Putamen (tissue), 1 donor: ENCODE measurements at places on chromosomes 2 and 18.

- DNase-seq, result no peak
Measured at GRCh38 chr2:149616681-149617456, 29.3 kb upstream of the MMADHC start.

- no peak for DNase-seq
Measured at GRCh38 chr2:7031547-7032245, 114.5 kb downstream of the RNF144A start.

GRCh38 chr18:70072678-70073077, 125.0 kb upstream of the CD226 start:
- DNase-seq, result no peak

DNA sequence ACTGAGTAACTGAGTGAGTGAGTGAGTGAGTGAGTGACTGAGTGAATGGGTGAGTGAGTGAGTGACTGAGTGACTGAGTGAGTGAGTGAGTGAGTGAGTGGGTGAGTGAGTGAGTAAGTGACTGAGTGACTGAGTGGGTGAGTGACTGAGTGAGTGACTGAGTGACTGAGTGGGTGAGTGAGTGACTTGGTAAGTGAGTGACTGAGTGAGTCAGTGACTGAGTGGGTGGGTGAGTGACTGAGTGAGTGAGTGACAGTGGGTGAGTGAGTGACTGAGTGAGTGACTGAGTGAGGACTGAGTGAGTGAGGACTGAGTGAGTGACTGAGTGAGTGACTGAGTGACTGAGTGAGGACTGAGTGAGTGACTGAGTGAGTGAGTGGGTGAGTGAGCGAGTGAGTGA, 13.9 kb downstream of the MAL start:
- no peak for DNase-seq

DNA sequence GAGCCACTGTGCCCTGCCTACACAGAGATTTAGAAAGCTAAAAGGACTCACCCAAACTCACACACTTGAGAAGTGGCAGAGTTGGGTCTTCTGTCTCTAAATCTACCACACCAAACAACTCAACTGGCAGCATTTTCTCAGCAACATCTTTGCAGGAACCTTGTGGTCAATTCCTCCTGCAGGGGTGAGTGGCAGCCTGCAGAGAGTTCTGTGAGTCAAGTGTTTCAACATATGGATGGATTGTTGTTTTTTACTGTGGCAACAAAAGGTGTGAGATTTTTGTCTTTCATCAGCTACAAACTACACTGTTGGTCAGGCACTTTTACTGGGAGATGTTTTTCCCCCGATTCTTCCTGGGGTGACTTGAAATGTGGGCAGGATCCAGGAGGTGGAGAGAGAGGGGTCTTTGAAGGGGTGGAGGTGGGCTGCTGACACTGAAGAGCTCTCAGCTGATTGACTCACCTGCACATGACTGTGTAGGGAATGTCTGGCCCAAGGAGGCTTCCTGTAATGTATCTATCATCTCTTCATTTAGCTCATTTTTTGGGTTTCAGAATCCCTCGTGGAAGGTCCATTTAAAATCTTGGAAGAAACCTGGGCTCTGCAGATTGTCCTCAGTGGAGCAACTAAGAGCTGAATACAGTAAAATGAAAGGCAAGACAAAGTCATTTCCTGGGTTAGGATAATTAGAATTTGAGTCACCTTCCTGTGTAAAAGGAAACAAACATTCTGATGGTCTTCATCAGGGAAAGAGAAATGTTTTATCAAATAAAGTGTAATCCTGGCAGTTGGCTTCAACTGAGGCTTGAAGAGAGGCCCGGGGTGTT, 98.6 kb downstream of the MSH2 start:
- no peak for DNase-seq

DNA sequence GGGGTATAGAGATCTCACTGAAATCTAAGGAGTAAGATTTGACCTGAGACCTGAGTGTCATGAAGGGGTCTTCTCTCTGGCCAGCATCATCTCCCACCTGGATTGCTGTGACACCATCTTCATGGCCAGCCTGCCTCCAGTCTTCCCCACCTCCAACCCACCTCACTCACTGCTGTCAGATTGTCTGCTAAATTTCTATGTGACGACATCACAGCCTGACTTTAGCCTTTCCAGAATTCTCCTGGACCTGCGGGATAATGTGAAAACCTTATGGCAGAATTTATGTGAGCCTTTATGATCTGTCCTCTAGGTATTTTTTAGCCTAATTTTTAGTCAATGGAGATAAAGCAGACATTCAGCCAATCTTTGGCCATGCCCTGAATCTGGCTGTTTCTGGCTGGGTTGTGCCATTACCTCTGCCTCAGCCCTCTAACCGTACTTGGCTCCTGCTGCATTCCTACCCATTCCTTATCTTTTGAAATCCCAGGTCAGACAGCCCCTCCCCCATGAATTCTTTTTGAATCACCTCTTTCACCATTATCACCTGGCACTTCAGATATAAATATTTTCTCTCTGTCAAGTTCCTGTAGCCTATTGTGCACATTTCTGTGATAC, 66.4 kb upstream of the MMADHC start:
- DNase-seq, result no peak

GRCh38 chr2:238580486-238580885, 153.8 kb downstream of the ASB1 start:
- no peak for DNase-seq

GRCh38 chr2:20666304-20667150, at the start of gene GDF7:
Gene GDF7, plus strand, starts transcription at chr2:20667144. Its CDS starts 96 bp downstream, at chr2:20667240.
- no peak for DNase-seq

DNA sequence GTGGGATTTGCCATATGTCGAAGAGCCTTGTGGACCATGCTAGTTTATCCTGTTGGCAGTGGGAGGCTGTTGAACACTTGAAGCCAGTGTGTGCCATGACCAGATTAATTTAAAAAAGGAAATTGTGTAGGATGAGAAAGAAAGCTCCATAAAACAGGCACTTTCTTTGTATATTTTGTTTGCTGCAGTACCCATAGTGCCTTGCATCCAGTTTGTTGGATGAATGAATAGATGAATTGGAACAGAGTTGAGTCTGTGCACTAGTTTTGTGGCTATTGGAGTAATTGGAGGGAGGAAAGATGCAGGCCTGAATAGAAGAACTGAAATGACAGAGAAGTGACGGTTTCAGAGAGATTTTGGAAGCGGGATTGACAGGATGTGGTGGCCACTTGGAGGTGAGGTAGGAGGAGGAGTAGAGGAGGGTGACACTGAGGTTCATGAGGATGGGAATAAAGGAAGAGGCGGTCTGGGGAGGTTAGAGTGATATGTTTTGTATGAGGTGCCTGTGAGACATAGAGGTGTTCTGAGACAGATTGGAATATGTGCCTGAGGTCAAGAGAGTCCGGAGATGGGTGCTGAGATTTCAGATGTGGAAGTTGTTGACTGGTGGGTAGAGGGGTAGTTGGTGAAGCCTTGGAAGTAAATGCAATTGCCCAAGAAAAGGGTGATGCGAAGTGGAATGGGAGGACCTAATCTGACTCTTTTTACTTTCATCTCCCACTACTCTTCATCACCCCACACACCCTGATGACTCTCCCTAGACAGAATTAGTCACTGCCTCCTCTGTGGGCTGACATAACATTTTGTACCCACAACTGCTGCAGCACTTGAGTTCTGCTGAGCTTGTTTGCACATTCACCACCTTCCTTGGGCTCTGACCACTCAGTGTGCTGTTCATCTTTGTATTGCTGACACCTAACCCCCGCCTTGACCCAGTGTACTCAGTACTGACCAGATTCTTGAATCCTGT, 5.1 kb downstream of the DGUOK start:
- peak; percentile 69 for DNase-seq

GRCh38 chr2:84846041-84846663, 34.7 kb downstream of the TRABD2A start:
- DNase-seq, result no peak

GRCh38 chr2:16363581-16363980, 302.1 kb downstream of the CYRIA start:
- DNase-seq, result no peak

DNA sequence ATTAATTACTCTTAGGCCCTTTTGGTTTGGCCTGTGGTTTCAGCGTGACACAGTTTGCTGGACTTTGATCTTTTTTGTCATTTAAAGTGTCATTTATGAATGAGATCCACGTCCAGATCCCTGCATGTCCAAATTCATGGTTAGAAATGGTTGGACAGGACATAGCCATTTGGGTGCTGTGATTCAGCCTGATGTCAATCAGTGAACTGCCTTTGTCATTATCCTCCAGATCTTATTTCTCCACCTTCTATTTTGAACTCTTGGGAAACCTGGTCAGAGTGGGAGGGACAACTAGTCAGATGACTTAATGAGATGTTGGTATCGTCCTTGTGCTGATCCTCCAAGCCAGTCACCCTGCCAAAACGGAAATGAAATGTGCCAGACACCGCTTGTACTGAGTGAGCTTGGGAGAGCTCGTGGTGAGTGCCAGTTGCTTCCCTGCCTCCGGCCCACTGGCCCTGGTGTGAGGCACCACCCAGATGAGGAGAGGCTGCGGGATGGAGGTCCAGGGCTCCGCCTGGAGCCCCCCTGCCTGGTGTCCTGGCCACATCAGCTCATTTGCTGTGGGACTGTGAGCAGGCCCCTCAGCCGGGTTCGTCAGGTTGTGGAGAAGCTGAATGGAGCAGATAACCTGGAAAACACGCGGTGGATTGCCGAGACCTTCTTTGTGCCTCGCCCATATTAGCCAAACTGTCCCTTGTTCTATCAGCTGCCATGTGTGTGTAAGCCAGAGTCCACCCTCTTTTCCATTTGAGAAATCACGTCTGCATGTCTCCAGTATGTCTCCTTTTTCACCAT, 70.1 kb downstream of the DGKD start:
- DNase-seq, result no peak

- no peak for DNase-seq
Measured at GRCh38 chr2:55452879-55453278, 33.2 kb upstream of the CCDC88A start.

GRCh38 chr18:39946623-39947061, 2008.4 kb upstream of the PIK3C3 start:
- DNase-seq, result no peak

GRCh38 chr2:133045787-133046186, 375.8 kb upstream of the LYPD1 start:
- no peak for DNase-seq

GRCh38 chr2:23354554-23354953, 30.4 kb upstream of the KLHL29 start:
- DNase-seq, result no peak

- no peak for DNase-seq
Measured at GRCh38 chr2:180523621-180524340, 456.6 kb upstream of the UBE2E3 start.

DNA sequence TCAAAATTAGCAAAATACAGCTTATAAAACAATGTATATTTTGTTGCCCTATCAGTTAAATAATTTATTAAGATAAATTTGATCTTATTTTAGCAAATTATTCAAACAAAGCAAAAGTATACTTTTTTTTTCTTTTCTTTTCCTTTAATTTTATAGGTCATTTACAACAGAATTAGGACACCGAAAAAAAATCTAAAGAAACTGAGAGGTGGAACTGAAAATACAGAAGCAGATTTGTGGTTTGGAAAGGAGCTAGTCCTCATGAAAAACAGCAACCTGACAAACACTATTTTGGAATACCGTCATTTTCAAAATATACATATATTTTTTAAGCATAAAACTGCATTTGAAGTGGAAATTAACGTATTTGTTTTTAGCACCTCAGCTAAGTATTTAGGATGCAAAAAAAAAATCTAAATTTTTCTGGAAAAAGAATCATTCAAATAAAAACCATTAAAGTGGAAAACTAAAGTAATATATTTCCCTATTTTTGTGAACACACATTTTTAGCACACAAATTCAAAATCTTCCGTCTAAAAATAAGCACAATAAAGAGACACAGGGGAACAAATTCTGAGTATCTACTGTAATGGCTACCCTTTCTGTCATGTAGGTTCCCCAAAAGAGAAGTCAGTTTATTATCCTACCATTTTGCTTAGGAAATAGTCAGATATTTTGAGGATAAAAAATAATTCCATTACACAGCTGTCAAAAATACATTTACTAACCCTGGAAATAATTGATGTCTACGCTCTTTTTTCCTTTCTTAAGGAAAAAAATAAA, 2.7 kb downstream of the CCDC88A start:
- no peak for DNase-seq

DNA sequence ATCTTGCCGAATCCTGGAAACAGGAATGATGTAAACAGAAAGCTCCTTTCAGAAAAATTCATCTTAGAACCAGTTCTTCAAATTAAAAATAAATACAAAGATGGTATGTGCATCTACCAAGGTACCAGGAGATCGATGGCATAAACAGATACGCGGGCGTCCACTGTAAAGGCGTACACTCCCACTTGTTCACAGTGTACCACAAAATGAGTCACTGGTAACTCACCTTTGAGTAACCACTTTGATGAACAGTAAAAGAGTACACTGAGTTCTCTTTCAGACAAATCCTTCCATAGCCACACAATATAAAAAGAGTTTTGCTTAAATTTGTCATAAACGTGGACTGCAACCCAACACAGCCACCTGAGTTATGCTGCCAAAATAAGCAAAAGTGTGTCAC, 128.3 kb downstream of the DNER start:
- no peak for DNase-seq

- no peak for DNase-seq
Measured at GRCh38 chr18:9803063-9803697, 82.6 kb upstream of the TXNDC2 start.

- DNase-seq, result no peak
Measured at GRCh38 chr2:3041841-3042600, 335.6 kb downstream of the EIPR1 start.
